EH (cell line): ENCODE measurements at places on chromosomes 4 and X.

GRCh38 chr4:176262243-176262642 lies 6.8 kb downstream of the ASB5 start:
- DNase-seq = no peak

- DNase-seq = peak; percentile 80
These were observed 24.3 kb upstream of the TET2 start for GRCh38 chr4:105122350-105122749.

- DNase-seq = no peak
These were observed 161.6 kb downstream of the SPATA18 start for GRCh38 chr4:52212702-52213101.

- DNase-seq = no peak
These were observed 625.3 kb upstream of the PCDH7 start for GRCh38 chr4:30094887-30095286.

GRCh38 chr4:176726803-176727202 lies 65.9 kb downstream of the VEGFC start:
- peak; percentile 45 for DNase-seq

DNA sequence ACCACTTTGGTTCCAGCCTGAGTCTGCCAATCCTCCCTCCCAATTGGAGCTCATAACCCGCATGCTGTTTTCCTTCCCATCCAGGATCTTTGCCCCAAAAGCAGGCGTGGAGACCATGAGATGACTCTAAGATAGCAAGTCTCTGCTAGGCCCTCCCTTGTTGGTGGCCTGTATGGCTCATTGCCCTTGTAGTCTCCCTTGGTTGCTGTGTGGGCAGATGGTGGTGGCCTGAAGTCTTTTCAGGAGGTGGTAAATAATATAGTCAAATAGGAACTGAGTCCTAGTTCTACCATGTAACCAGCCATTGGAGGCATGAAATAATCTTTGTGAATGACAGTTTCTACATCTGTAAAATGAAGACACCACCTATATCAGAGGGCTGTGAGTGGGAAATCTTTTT lies 1.2 kb downstream of the ATP6AP1 start:
- DNase-seq = no peak

- DNase-seq = peak; percentile 55
These were observed 167.1 kb downstream of the EFNB1 start for GRCh38 chrX:68995780-68996551.
